Activated T-helper 1 cell treated with anti-CD3 and anti-CD28 coated beads, Interleukin-12 subunit alpha, Interleukin-12 subunit beta, Interleukin-2, Interleukin-4 antibody, amounts not matched to agents 30 ng/mL and 10 ng/mL and 1 ng/mL, durations not matched to agents 14 hours and 24 hours and 36 hours (primary cell): ENCODE measurements at places on chromosomes 1 and 21.

GRCh38 chr1:160207771-160208556, 2.8 kb downstream of the PEA15 start:
- peaks cover 32% of the 10 kb centered on the region for H3K36me3 ChIP-seq
- H3K4me3 ChIP-seq, result no peak overlapping the region
- peak overlapping the region; percentile 53 for H3K27ac ChIP-seq
- DNase-seq, result no peak
- H3K4me1 ChIP-seq, result peaks cover 49% of the 10 kb centered on the region
- no peaks in the 10 kb centered on the region for H3K27me3 ChIP-seq

- H3K36me3 ChIP-seq, result no peaks in the 10 kb centered on the region
- no peaks in the 10 kb centered on the region for H3K4me1 ChIP-seq
- no peak overlapping the region for H3K27ac ChIP-seq
- DNase-seq, result no peak
- no peak overlapping the region for H3K4me3 ChIP-seq
These were observed 321.5 kb upstream of the PTBP2 start for GRCh38 chr1:96400089-96400488.

GRCh38 chr1:228038387-228039005, 31.7 kb downstream of the WNT3A start:
- no peak overlapping the region for H3K4me3 ChIP-seq
- no peaks in the 10 kb centered on the region for H3K4me1 ChIP-seq
- H3K36me3 ChIP-seq, result no peaks in the 10 kb centered on the region

- H3K4me1 ChIP-seq, result peaks cover 8% of the 10 kb centered on the region
- peaks cover 9% of the 10 kb centered on the region for H3K27me3 ChIP-seq
- no peaks in the 10 kb centered on the region for H3K36me3 ChIP-seq
These were observed 30.6 kb upstream of the CTPS1 start for GRCh38 chr1:40948741-40949443.
